SK-MEL-5 (cell line): ENCODE measurements at places on chromosomes 13 and 19.

DNA sequence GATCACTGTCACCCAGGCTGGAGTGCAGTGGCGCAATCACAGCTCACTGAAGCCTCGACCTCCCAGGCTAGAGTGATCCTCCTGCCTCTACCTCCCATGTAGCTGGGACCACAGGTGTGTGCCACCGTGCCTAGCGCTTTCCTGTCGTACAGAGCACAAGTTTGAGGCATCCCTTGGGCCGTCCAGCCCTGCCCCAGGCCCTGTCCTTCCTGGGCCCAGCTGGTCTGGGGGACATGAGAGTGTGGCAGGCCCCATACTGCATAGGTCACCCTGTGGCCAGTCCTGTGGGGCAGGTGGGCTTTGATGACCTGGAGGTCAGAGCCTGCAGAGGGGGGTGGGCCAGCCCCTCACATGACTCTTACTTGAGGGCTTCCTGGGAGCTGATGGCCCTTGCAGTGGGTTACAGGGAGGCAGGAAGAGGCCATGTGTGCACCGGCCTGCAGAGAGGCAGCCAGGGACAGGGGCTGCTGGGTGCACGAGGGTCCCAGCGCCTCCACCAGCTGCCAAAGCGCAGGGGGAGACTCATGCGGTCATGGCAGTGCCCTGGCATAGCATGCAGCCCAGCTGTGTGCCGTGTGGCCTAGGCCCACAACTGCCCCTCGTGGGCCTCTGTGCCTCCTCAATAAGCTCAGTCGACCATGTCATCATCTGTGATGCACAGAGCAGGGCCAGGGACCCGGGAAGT, 61.4 kb downstream of the KDM4B start:
- DNase-seq, result no peak

GRCh38 chr19:1634938-1635243, 17.5 kb downstream of the TCF3 start:
- no peak for DNase-seq

- no peak for DNase-seq
Measured at GRCh38 chr19:10784257-10784656, 51.8 kb downstream of the TMED1 start.

GRCh38 chr19:55310498-55310897, 14.6 kb downstream of the TMEM150B start:
- no peak for DNase-seq

- DNase-seq, result no peak
Measured at GRCh38 chr13:110157718-110158117, 149.2 kb downstream of the COL4A1 start.

DNA sequence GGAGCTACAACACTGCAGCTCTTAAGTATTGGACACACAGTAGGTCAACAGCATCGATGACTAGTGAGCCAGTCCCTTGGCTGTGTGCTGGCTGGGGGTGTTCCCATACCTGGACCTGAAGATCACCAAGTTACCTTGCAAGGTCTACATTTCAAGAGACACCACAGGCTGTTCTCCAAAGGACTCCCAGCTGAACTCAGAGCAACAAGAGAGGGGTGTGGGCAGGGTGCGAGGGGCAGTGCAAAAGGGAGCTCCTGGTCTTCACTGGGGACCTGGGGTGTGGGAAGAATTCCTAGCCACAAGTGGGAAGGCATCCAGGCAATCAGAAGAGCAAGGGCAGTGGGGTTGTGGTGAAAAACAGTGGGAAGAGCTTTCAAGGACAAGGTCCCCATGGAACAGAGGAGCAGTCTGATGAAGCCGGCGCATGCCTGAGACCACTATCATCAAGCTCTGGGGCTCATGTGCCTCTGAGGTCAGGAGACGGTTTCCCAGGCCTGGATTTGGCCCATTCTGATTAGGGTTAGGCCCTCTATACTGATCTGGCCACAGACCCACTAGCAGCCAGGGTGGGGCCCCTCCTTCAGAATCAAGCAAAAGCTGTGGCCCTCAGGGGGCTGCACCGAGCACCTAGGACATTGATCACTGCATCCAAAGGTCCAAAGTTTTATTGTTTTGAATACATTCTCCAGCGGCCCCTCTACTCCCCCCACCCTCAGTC, 4.7 kb upstream of the GSK3A start:
- no peak for DNase-seq
